ENCODE measurements at places on chromosomes 12 and 14. TPM values are rescaled to one million over a fixed set of nuclear protein-coding genes. Genes with fewer than 3 reads are reported as not detected.

GRCh38 chr12:105570944-105571343 is 240.5 kb downstream of the C12orf75 start:
- no peak for DNase-seq

DNA sequence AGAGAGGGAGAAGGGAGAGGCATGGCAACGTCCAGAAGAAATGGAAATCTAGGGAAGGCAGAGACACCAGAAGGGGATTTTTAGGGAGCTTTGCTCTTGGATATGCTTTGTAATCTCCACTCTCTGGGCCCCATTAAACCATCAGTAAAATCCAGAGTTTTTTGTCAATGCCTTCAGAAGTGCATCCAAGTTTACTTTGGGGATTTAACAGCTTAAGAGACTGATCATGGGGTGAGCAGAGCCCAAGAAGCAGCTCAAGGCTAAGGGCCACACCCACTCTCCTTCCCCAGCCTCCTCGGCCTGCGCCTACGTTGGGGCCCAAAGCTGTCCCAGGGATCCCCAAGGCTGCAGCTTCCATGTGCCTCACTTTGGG is 37.4 kb upstream of the WSCD2 start:
- DNase-seq: no peak

DNA sequence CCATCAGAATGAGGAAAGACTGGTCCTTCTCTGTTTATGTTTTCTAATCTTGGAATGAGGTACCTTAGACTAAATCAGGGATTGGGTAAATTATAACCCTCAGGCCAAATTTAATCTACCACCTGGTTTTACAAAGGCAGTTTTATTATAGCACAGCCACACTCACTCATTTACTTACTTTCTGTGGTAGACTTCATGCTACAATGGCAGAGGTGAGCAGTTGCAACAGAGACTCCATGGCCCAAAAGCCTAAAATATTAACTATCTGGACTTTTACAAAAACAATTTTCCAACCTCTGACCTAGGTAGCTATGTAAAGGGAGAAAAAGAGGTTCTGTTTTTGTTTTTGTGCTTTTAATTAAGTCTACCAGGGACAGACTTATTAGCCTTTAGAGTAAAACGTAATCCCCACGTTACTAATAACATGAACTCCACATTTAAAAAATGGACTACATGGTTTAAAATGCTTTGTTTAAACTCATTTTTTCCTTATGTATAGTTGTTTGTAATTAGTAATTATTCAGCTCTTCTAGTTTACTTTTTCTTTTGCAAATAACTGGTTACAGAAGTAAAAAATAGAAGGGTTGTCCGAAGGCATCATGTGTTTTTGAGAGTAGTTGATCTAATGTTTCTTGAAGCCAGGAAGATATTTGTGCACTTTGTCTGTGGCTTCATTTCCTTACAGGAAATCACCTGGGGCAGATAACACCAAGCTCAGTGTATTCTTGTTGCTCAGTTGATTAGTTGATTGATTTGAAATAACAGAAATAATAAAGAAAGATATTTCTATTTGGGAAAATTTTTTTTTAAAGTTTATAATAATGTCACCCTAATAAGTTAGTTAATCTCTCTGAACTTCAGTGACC is 57.6 kb upstream of the ATP2B1 start:
- DNase-seq: no peak

DNA sequence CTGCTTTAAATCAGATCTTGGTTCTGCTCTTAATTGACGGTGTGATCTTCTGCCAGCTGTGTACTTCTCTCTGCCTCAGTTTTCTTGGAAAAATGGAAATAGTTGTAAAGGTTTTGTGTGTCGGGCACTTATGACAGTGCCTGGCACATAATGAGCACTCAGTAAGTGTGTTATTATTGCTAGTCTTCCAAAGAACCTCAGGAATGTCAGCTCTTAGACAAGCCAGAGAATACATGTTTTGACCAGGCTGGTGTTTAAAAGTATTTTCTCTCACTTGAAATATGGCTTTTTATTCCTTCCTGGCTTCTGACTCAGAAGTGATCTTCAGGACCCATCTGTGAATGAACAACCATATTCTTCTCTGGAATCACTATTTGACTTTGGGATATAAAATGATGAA is 304.1 kb downstream of the SNAPC1 start:
- no peak for DNase-seq

GRCh38 chr14:68306265-68306933 is 486.5 kb downstream of the ZFP36L1 start:
- DNase-seq: no peak

- no peak for DNase-seq
Observed at GRCh38 chr12:89857652-89858274, 149.1 kb upstream of the ATP2B1 start.

DNA sequence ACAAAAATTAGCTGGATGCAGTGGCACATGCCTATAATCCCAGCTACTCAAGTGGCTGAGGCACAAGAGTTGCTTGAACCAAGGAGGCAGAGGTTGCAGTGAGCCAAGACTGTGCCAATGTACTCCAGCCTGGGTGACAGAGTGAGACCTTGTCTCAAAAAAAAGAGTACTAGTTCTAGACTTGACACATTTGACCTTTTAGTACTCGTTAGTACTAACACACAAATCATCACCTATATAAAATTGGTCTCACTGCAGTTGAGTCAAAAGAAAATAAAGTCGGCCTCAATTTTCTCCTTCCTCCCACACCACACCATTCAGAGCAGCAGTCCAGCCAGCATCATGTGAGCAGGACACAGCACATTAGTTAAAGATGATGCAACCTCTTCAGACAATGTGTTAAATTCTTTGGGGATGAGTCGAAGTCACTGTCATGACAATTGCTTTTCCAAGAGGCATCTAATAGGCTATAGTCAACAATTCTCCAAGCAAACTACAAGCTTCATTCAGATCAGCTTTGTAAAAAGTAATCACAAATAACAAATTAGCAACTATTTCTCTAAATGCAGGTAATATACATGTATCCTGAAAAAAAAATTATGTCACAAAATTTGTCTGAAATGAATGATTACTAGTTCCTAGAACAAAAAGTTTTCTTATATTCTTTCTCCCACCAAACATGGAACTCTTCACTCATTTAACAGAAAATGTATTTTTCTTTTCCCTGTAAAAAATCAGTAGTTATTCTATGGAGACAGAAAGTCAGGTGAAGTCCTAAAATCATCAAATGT is 55.6 kb downstream of the CLIP1 start:
- DNase-seq: no peak

- no peak for DNase-seq
Observed at GRCh38 chr14:34933301-34933700, 49.5 kb upstream of the SRP54 start.

DNA sequence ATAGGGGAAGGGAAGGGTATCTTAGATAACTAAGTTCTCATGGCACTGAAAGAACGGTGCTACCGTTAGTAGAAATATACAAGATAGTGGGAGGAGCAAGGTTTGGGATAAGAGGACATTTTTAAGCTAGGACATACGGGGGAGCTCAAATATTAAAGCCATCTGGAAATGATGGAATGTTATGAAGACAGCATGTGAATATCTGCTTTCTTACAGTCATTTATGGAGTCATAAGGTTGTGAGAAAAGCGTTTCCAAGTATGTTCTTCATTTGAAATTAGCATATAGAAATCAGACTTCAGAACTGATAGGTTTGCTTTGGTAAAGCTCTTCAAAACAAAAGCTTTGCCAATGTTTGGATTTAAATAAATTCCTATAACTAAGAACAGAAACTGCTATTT is 62.3 kb downstream of the OTOGL start:
- no peak for DNase-seq

DNA sequence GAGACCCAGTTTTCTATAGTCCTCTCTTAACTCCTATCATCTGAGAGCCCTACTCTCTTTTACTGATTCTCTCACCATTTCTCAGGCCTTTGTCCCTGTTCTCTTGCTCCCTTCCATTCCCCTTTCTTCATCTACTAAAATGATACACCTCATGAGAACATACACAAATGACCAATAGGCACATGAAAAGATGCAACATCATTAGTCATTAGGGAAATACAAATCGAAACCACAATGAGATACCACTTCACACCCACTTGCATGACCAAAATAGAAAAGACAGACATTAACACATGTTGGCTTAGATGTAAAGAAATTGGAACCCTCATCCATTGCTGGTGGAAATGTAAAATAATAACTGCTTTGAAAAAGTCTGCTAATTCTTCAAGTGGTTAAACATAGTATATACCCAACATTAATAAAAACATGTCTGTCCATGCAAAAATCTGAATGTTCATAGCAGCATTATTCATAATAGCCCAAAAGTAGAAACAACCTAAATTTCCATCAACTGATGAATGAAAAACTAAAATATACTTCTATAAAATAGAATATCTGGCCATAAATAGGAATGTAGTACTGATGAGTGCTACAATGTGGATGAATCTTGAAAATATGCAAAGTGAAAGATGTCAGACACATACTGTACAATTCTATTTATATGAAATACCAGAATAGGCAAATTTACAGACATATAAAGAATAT is 66.0 kb downstream of the DENND5B start:
- DNase-seq: no peak

DNA sequence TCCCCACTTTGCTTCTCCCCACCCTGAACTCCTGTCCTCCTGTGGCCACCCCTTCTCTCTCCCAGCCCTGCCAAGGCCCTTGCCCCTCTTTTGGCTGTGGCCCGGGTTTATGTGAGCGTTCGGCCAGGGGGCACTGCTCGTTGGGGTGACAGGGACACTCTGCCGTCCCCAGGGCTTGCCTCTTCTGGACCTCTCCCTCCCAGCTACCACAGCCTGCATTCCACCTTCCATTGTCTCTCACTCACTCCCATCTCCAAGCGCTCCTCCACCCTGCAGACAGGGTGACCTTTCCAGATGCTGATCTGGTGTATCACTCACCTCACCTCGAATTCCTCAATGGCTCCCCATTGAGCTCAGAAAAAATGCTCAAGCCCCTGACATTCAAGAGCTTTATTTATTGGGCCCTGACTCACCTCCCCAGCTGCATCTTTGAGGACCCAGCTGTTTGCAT is 1.4 kb downstream of the SERPINA9 start:
- DNase-seq: no peak

GRCh38 chr14:91254461-91254860 is 10.0 kb upstream of the GPR68 start:
- DNase-seq: no peak

Gene ART4
- total RNA-seq: 1.7 TPM

Gene PRH2
- not detected for total RNA-seq

Gene TAS2R8
- not detected for total RNA-seq

Gene YEATS4
- 10.4 TPM for total RNA-seq

Gene SYT1
- 0.17 TPM for total RNA-seq

Gene IL31
- not detected for total RNA-seq

Gene TMEM132D
- not detected for total RNA-seq

Gene KSR2
- 0.02 TPM for total RNA-seq

Gene ATF1
- 20.3 TPM for total RNA-seq

Measured in heart right ventricle (tissue), 16 donors.